Mucosa of descending colon (tissue), 3 donors: ENCODE measurements at places on chromosomes 2 and 18.

- DNase-seq = no peak
These were observed 471.9 kb upstream of the TNP1 start for GRCh38 chr2:217331523-217332416.

DNA sequence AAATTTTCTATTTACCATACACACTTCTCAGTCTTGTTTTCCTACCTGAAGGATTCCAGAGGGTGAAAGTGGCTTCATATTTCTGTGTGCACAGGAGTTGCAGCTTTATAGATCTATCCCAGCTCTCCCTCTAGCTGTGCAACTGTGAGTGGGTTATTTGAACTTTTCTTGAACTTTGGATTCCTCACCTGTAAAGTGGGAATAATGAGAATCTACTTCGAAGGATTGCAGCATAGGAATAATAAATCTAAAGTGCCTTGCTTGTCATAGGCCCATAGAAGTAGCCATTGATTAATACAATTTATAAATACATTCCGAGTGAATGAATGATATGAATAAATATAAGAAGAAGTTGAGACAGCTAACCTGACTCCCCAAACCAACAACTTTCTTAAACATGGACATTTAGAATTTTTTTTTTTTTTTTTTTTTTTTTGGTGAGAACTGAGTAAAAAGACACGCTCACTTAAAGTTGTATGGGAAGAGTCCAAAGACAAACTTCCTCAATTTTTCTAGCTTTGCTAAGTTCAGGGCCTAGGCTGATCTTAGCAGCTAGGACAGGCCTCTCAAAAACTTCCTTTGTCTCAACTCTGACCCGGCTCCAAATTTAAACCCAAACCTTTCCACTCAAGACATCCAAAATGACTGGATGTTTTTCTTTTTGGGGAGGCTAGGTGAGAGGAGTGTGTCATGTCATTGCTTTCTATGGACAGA, 203.3 kb upstream of the FBXO11 start:
- no peak for DNase-seq

- no peak for DNase-seq
These were observed 13.9 kb upstream of the SLC1A4 start for GRCh38 chr2:64975232-64975821.

DNA sequence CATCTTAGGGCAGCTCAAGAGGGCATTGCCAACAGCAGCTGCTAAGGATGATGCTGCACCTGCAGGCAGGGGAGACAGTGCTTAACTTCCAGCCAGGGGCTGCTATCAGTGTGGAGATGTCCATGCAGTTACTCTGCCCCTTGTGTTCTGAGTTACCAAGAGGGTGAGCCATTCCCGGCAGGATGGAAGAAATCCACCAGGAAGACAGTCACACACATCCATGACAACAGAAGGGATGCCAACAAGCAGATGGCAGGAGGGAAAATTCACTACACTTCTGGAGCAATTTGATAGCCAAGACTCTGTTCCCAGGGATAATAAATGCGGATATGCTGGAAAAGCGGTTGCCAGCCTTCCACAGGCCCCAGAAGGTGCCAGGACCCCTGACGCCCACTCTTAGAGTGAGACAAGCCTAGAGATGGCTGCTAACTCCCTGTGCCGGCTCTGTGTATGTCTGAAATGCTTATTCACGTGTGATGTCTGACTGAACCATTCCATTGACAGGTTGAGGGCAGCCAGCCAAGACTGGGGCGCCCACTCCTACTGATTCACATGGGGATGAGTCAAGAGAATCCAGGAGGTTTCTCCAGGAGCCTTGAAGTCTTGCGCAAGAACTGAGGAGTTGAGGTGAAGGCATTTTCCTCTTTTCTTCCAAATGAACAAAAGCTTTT, 24.5 kb downstream of the LOXHD1 start:
- DNase-seq = no peak

- no peak for DNase-seq
These were observed 16.5 kb upstream of the CNNM3 start for GRCh38 chr2:96799623-96799935.
